Bronchus fibroblast of lung (primary cell): ENCODE measurements at places on chromosomes 6 and 20. TPM values are rescaled to one million over a fixed set of nuclear protein-coding genes. Genes with fewer than 3 reads are reported as not detected.

Gene MTFR2
- total RNA-seq: 9.2 and 13.6 TPM in 2 replicates

Gene FOXS1
- total RNA-seq: not detected in 2 replicates

Gene FAM184A
- total RNA-seq: 0.17 and 0.45 TPM in 2 replicates

Gene BPIFB2
- not detected in 2 replicates for total RNA-seq

Gene TBXT
- total RNA-seq: not detected in 2 replicates

Gene CTAGE9
- total RNA-seq: under 0.01 TPM in 1 of 2 replicates, not detected in the other
